Activated CD4-positive, alpha-beta T cell treated with anti-CD3 and anti-CD28 coated beads, Interleukin-2, amount 10 ng/mL, durations not matched to agents 24 days and 14 days (primary cell): ENCODE measurements at places on chromosomes 12 and 14.

DNA sequence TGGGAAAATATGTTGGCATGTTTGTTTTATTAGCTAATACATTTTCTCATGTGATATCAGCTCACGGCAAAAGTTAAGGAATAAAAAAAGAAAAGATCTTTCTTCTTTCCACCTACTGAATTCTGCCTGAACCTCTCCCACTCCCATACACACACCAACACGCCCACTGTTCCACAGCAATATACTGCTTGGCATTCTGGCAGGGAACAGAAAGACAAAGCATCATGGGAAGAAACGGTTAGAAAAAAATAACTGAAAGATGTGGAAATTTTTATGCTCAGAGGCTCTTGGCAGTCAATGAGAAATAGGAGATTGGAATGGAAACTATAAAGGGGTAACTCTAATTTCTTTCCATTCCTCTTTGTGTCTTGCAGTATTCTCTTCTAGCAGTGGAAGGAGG, 268.5 kb downstream of the FOXG1 start:
- no peak for DNase-seq

- DNase-seq: no peak
These were observed 74.2 kb upstream of the MBIP start for GRCh38 chr14:36394593-36394992.

- DNase-seq: no peak
These were observed 13.5 kb downstream of the SLC38A2 start for GRCh38 chr12:46358791-46359666.

GRCh38 chr12:85626001-85626783, 210.0 kb downstream of the RASSF9 start:
- DNase-seq: no peak

DNA sequence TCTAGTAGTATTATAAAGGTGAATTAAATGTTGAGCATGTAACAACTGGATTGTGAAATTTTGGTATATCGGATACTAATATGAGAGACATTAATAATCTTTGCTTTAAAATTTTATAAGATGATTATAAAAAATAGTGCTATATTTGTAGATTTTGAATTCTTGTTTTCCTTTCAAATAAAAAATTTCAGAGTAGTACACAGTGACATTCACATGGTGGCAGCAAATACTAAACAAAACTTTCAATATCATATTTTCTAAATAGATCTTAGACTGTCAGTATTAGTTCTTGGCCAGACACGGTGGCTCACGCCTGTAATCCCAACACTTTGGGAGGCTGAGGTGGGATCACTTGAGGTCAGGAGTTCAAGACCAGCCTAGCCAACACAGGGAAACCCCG, 166.0 kb downstream of the NAV3 start:
- no peak for DNase-seq

GRCh38 chr14:71725922-71726579, 206.2 kb upstream of the RGS6 start:
- no peak for DNase-seq

DNA sequence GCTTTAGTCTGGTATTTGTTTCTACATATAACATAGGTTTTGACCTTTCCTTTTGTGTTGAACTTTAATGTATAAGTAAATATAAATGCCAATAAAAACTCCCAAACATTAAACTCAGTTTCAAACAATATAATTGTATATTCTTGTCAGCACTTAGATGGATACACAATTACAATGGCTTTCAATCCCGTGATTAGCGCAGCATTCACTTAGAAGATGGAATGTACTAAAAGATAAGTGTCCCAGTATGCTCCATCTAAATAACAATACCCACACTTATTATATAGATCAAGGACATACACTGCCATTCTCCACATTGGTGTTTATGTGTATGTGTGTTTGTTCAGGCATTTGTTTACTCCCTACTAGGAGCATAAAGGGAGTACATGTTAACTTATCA, 193.1 kb downstream of the SOX5 start:
- no peak for DNase-seq

DNA sequence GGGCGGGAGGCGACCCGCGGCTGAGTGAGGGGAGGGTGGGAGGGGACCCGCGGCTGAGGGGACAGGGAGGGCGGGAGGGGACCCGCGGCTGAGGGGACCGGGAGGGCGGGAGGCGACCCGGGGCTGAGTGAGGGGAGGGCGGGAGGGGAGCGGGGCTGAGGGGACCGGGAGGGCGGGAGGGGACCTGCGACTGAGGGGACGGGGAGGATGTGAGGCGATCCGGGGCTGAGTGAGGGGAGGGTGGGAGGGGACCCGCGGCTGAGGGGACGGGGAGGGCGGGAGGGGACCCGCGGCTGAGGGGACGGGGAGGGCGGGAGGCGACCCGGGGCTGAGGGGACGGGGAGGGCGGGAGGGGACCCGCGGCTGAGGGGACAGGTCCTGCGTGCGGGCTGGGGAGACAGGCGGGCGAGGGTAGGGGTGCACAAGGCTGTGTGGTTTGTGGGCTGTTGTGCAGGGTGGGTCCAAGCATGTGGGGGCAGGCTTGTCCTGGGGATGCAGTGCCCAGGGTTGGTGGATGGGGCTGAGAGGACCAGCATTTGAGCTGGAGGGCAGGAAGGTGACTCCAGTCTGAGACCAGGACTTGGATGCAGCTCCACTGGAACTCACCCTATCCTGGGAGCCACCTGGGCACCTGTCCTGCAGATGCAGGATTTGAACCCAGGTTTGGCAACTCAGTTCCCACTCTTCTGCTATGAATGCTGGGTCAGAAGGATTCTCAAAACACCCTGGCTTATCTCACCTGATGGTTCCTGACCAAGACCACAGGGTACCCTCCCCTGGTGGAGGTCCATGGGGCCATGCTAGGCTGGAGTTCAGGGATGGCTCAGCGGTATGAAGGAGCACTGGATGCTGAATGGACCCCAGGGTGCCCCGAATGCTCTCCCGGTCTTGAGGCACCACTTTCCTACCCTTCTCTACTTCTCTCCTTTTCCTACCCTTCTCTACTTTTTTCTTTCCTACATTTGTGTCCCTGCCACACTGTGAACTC, 9.4 kb downstream of the PLD4 start:
- DNase-seq: no peak

DNA sequence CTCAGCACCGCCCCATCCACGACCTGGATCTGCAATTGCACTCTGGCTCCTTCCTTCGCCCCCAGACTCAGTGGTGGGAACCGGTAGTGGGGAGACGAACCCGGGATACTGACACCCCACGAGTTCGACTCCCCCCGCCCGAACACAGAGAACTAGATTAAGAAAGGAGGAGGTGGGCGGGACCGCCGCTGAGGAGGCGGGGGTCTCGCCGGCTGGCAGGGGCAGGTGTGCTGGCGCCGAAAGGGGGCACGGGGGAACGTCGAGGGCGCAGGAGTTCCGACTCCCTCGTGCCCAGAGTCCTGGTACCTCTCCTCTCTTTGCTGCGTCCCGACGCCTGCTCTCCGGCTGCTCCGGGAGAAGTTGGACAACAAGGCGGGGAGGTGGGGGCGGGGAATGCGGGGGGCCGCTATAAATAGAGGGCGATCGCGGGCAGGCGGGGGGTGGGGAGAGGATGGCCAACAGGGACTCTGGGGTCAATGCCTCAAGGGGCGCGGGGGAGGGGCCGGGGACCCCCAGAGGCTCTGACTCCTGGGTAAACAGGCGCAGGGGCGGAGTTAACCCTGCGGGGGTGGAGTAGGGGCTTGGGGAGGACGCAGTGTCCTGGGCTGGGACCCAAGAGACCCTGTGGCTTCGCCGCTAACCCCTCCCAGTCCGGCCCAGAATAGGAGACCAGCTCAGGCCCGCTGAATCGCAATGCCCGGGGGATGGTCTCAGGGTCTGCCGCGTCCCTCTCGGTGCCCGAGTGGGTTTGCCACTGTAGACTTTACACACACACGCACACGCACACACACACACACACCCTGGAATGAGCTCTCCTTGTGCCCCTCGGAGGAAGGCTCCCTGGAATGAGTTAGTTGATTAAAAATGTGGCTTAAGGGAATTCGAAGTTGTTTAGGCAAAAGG, 761 bp upstream of the NDRG2 start:
- no peak for DNase-seq

DNA sequence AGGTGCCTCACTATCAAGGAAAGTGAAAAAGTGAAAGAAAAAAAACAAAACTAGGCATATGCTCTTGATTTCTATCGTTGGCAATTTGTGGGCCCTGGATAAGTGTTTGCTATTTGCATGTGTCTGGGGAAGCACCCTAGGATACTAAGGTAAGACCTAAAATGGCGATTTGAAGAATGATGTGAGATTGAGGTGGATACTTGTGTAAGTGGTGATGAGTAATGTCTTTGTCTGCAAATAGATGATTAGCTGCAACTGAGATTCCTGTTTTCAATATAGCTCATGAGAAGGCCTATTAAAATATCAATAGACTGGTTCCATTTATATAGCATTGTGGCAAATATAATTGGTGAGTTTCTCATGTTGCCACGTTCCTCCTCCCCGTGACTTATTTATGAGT, 261.7 kb downstream of the NEDD1 start:
- DNase-seq: no peak

- DNase-seq: no peak
These were observed 207.5 kb downstream of the SPTSSA start for GRCh38 chr14:34254571-34254970.

DNA sequence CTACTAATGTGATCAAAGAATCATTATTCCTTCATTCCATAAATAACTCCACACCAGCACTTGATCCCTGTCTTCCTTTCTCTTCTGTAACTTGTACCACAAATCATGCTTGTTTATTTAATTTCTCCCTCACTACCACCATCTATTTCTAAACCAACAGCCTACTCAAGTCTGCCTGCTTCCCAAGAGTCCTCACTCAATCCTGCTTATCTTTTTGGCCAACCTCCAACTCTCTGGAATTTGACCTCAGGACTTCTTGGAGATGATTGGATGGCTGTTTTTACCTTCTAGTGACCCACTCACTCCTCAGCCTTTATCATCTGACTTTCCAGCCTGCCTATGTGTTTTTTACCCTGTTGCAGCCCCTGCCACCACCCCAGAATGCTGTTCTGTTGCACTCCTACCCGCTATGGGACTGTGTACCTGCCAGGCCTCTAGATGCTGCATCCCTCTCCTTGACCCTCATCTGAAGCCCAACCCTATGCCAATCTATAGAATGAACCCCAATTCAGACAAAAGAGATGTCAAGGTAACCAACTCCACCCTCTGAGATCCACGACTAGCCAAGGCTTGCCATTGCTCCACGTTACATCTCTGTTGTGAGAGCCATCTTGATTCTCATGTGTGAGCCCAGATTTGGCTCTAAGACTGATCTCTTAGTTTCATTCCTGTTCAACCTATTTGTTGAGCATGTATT, 150.2 kb upstream of the PLEKHG7 start:
- no peak for DNase-seq

DNA sequence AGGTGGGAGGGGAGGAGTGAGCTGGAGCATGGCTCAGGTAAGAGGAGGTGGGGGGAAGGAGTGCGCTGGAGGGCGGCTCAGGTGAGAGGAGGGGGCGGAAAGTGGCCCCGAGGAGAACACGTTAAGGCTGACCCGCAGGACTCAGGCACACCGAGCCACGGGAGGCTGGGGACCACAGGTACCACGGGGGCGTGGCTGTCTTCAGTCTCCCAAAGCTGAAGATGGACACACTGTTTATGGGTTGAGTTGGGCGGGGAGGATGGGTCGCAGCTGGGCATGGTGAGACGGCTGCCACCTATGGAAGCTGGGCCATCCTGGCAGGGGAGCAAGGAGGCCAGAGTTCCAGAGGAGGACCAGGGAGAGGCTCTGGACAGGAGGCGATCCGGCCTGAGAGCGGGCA, 23.5 kb downstream of the UBR7 start:
- DNase-seq: no peak

GRCh38 chr12:113136990-113137511, 1.5 kb upstream of the RASAL1 start:
- DNase-seq: no peak

DNA sequence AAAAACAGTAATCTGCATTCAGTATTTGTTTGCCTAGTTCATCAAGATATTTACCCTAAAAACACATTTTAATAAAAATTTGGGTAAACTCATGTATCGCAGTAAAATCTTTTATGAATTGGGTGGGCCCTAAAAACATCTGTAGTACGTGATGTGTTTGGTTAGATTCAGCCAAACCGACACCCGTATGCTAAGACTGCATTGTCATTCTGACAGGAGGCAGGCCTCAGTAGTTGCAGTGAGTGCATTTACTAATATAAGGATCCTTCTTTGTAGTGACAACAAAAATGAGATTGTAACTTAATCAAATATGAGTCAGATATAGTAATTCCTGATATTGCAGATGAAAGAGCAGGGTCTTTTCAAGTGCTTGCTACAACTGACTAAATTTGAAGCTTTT, 191.8 kb downstream of the SLC16A7 start:
- no peak for DNase-seq

DNA sequence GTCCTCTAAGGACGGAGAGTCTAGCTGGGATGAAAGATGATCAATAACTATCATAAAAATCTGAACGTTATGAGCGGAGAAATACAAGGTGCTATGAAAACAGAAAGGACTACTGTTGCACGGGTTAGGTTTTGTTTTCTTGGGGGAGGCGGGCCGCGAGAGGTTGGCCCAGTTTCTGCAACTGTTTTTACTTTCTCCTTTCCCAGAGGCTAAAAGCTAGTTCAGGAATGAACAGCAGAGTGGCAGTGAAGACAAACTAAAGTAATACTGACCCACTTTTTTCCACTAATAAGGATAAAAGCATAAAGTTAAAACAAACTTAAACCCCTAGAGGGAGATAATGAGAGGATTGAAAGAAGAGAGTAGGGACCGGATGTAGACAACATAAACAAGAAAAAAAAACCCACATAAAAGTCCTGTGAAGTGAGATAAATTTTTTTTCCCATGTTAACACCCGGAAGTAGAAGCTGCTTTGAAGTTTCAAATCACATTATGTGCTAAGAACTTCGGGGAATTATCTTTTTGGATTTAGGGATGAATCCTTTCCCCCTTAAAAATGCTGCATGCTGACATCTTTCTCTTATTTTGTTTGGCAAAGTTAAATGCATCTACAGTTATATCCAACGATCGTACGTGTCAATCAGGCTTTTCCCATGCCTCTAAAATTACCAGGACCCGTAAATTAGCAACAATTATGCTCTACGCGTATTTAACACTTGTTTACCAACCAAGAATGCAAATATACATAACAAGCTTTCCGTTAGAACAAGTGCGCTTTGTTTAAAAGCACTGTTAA, 1.0 kb upstream of the CDK17 start:
- DNase-seq: peak; percentile 85
